ENCODE measurements at places on chromosomes 3 and 15. TPM values are rescaled to one million over a fixed set of nuclear protein-coding genes. Genes with fewer than 3 reads are reported as not detected.

PRR20G gene
- not detected for total RNA-seq

PLA2G4D gene
- not detected for total RNA-seq

SKOR1 gene
- under 0.01 TPM for total RNA-seq

CD276 gene
- total RNA-seq: 82.4 TPM

GPR149 gene
- not detected for total RNA-seq

EPB42 gene
- total RNA-seq: not detected

BLM gene
- 6.6 TPM for total RNA-seq

LRRC15 gene
- not detected for total RNA-seq

TRPM7 gene
- 19.9 TPM for total RNA-seq

TARS3 gene
- 5.2 TPM for total RNA-seq

KBTBD13 gene
- not detected for total RNA-seq

TNFAIP8L3 gene
- total RNA-seq: 9.7 TPM

RFT1 gene
- 7.8 TPM for total RNA-seq

SEMA5B gene
- total RNA-seq: under 0.01 TPM

CCR9 gene
- total RNA-seq: not detected
